ENCODE measurements at places on chromosomes 5 and 9.
A peak's percentile ranks its signal among the peaks of the same experiment; 100 is the strongest.

DNA sequence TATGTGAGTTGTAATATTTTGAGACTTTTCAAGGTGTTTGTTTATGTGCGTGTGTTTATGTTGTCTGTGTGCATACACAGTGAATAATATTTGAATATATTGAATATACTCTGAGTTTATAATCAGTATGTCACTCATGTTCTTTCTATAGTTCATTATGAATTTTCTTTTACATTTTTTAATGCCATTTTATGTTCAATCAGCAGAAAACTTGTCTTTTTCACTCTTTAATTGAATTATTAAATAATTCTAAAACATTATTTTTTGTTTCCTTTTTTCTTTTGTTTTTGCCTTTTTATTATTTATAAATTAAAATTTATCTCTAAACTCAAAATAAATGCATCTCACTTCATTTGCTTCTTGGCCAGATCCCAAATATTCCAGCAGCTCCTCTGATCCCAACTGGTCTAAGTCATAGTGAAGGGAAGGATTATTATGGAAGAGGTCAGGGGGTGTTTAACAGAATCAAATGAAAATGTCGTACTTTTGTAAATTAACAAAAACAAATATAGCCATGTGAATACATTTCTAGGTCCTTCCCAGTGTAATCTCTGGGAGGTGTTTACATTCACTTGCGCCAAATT lies 188.9 kb downstream of the KDM4C start:
- no peak for DNase-seq

GRCh38 chr5:110865400-110866094 lies 126.7 kb downstream of the SLC25A46 start:
- DNase-seq: no peak

- peak; percentile 66 for DNase-seq
These were observed 6.3 kb downstream of the MRPL36 start for GRCh38 chr5:1793301-1793740.

DNA sequence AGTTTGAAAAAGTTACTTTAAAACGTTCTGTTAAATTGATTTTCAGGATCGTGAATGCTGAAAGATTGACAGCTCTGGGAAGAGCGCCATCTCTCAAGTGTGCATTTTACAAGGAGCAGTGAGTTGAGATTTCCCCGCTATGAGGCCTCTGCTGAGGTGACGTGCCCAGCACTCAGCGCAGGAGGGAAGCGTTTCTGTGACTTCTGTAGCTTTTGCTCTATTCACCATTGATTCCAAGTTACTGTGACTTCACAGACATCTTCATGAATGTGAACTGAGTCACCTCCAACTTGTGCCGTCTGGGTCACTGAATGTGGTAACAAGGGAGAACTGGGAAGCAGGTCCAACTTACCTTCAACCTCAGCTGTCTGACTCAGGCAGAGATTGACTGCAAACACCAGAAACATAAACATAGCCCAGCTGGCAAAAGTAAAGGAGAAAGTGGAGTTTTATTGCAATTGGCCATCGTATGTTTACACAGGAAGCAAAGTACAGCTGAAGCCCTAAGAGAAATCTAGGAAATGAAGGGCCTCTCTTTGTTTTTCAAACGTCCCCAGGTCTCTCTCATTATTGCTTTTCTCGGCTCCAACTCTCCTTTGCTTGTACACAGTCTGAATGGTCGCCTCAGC lies 428.8 kb upstream of the CLINT1 start:
- peak; percentile 68 for DNase-seq

GRCh38 chr9:71285191-71285656 lies 163.8 kb upstream of the TRPM3 start:
- DNase-seq: peak; percentile 53

- DNase-seq: no peak
These were observed 2.6 kb upstream of the RORB start for GRCh38 chr9:74494490-74494889.

DNA sequence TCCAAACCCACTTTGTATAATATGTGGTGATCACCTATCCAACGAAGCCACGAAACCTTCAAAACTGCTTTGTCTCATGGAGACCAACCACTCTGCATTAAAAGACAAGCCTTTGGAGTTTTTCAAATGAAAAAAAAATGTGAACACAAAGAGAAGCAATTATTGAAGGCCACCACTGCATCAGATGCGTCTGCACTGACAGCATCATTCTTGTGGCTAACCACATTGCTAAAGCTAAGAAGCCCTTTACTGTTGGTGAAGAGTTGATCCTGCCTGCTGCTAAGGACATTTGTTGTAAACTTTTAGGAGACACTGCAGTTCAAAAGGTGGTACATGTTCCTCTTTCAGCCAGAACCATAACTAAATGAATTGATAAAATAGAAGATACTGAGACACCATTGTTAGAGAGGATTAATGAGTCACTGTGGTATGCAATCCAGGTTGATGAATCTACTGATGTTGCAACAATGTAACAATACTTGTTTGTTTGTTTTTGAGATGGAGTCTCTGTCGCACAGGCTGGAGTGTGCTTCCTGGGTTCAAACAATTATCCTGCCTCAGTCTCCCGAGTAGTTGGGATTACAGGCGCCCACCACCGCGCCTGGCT lies 45.4 kb downstream of the TAF11L14 start:
- no peak for DNase-seq

GRCh38 chr5:36945687-36946086 lies 69.1 kb downstream of the NIPBL start:
- DNase-seq: no peak

DNA sequence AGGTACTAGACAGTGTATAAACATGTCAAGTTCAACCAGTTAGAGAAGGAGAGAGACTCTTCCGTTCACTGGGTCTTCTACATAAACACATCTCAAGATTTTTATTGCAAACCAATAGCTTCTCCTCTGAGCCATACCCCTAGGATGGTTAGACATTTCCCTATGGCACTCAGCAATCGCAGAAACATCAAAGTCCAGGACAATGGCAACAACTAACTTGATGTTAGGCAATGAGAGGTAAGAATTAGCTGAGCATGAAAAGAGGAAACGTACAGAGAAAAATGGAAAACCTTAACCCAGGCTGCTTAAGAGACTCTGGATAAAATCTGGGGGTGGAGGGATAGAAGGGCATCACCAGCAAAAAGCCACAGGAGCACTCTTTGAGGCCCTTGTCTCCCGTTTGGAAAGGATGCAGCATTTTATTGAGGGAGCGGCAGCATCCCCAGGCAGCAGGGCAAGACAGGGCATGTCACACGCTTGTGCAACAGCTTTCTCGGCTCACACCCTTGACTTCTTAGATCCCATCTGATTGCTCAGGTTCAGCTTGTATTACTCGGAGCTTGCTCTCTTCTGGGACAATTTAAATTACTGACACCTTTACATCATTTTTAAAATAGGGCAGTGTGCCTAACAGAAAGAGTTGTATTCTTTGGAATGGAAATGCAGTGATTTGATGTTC lies 8.6 kb upstream of the PSAT1 start:
- DNase-seq: no peak

DNA sequence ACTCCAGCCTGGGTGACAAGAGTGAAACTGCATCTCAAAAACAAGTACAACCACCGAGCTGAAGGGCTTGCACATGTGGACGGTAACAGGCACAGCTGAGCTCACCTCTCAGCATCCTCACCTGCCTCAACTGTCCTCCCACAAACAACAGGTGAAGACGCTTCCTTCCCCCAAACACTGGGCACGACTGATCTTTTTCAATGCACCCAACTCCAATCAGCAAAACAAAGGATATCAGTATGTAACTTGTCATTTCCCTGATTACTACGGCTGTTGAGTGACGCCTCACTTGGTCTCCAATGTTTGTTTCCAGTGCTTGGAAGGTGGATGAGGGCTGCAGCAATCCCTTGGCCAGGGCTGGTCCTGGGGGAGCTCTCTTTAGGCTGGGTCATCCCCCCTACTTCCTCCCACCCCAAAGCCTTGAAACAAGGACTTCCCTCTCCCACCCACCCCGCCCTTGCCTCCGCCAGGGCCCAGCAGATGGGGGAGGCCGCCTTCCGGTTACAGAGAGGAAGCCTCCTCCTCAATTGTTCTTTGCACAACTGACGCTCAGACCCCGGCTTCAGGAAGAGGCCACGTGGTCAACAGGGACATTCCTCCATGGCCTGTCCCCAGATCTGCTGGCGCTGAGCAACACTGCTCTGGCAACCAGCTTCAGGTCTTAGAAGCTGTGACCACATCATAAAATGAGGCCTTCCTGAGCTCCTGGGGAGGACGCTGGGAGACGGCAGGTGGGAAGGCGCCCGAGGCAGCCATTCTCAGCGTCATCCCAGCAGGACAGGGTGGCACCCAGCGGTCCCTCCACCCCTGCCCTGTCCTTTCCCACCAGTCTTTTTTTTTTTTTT lies 5.9 kb downstream of the FAM78A start:
- DNase-seq: no peak

GRCh38 chr5:176888865-176889165 lies 10.3 kb downstream of the HK3 start:
- DNase-seq: peak; percentile 4

DNA sequence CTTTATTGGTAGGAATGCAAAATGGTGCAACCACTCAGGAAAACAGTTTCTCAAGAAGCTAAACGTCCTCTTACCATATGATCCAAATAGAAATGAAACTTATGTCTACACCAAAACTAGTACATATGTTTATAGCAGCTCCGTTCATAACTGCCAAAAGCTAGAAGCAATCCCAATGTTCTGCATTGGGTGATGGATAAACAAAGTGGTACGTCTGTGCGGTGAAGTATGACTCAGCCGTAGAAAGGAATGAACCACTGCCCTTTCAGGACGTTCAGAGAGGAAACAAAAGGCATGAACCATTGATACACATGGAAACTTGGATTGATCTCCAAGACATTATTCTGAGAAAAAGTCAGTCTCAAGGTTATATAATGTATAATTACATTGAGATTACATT lies 27.6 kb downstream of the HNRNPH1 start:
- DNase-seq: no peak

- DNase-seq: no peak
These were observed 3.7 kb upstream of the PJA2 start for GRCh38 chr5:109413458-109413857.

DNA sequence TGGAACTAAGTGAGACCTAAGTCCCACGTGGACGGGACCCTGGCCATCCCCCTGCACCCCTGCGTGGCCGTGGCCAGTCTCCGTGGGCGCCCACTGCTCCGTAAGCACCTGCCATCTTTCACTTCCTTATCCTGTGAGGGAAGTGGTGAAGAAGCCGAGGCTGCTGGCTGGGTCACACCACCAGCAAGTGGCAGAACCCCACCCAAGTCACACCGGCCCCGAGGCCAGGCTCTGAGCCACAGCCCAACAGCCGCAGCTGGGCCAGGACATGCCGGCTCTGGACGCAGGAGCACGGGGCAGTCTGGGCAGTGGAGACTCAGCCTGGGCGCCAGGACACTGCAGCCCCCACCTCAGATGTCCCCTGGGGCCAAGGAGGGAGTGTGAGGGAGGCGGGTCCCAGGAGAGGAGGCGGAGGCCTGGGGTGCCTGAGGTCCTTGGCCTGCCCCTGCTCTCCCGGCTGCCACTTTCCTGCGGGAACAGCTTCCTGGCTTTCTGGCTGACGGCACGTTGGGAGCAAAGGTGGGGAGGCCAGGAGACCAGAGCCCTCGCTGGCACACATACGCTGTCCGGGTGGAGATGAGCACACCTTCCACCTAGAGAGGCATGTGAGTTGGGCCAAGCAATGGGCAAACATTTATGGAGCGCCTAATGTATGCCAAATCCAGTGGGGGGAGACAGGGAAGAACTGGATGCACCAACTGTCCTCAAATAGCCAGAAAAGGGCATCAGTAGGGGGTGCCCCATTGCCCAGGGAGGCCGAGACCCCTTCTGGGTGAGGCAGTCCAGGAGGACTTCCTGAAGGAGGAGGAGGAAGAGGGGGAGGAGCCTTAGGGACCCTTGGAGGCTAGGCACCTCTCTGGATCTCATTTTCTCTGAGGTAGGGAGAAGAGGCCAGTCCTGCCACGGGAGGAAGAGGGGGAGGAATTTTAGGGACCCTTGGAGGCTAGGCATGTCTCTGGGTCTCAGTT lies 43.9 kb upstream of the EGFL7 start:
- no peak for DNase-seq

DNA sequence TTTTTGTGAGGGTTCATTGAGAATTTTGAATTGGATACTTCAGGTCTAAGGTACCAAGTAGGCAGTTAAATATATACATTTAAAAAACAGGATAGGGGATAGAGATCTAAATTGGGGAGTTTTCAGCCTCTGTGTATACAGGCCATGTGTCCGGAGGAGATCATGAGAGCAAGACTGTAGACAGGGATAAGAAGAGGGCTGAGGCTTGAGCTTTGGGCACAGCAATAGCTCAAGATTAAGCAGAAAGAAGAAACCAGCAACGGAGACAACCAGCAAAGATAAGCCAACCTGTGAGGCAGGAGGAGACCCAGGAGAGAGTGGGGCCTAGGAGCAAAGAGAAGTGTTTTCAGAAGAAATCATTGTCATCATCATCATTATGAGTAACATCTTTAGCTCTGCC lies 258.4 kb downstream of the GRIA1 start:
- no peak for DNase-seq

GRCh38 chr5:80961376-80962281 lies 1.5 kb downstream of the RASGRF2 start:
- DNase-seq: no peak

DNA sequence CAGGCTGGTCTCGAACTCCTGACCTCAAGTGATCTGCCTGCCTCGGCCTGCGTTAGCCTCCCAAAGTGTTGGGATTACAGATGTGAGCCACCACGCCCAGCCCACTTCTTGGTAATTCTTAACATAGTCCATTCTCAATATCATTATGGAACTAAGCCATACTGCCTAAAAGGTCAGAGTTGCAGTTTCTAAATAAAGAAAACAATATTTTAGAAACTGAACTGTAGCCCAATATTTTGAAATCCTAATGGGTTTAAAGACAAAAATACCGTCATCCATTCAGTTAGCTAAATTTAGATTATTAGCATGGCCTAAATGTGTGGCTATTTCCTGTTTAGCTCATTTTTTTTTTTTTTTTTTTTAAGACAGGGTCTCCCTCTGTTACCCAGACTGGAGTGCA lies 99.5 kb downstream of the USP20 start:
- no peak for DNase-seq

GRCh38 chr5:116303810-116304209 lies 219.0 kb downstream of the COMMD10 start:
- DNase-seq: no peak

- no peak for DNase-seq
These were observed 64.4 kb downstream of the NUDT12 start for GRCh38 chr5:103498211-103498610.

DNA sequence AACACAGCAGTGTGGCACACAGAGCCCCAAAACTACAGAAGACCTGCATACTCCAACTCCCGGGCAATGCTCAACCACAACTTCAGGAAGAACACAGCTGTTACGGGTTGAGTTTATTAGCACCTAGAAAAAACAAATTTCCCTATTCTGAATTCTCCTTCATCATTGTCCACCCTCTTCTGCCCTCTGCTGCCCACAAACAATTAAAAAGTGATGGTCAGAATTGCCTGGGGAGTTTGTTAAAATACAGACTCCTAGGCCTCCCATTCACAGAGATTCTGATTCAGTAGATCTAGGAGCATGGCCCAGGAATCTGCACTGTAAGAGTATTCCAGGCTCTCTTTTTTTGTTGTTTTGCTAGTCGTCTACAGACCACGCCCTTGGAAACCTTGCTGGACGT lies 310.6 kb downstream of the NDUFS4 start:
- no peak for DNase-seq
